ENCODE measurements at places on chromosomes 16 and 17.

DNA sequence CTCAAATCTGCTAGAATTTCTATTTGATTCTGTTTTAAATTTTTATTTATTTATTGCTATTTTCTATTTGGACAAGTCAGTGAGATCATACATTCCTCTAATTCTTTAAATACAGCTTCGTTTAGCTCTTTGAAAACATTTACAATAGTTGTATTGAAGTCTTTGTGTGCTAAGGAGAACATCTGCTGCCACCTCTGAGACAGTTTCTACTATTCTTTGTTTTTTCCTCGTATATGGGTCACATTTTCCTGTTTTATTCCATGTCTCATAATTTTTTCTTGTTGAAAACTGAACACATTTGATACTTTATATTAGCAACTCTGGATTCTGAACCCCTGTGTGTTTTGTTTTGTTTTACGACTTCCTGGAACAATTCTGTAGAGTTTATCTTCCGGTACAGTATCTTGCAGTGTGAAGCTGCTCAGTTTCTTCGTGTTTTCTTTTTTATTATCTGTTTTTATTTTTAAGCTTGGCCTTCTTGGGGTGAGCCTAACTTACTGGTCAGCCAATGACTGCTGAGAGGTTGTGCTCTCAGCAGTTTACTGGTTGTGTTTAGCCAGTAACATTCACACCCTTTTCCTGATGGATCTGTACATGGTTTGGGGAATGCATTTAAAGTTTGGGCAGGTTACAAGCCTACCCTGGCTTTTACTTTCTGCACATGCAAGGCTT is 99.0 kb downstream of the CA4 start:
- DNase-seq = no peak

DNA sequence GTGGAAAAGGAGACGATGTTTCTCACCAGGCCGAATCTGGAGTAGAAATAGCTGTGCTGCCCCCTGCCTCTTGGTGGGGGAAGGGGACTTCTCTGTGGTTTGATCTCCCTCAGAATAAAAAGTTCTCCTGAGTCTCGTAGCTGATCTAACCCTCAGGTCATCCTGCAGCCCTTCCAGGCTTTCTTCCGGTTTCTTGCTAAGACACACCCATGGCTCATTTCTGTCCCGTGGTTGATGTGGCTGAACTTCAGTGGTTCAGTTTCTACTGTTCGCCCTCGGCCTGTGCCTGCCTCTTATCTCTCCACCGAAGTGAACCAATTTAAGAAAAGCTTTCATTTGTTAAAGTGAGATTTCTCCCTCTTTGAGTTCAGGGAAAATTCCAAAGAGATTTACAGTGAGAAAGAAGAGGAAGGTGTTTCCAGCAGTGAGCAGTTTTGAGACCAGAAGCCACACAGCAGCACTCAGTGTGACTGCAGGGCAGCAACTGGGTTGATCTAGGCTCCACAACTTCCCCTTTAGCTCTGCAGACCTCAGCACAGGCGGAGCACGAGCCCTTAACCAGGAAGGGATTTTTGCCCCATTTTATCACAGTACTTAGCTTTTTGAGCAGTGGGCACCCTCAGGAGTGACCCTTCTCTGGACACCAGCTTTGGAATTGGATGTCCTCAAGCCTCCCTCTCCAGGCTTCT is 34.9 kb upstream of the CACNG5 start:
- no peak for DNase-seq

DNA sequence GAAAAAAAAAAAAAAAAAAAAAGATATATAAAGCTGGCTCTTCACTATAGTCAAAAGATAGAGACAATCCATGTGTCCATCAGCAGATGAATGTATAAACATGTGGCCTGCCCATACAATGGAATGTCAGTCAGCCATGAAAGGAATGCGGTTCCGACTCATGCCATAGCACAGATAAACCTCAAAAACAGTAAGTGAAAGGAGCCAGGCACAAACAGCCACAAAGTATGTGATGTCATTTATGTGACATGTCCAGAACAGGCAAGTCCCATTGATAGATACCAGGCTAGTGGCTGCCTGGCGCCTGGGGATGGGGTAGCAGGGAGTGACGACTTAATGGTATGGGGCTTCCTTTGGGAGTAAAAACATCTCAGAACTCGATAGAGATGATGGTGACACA is 155.7 kb downstream of the CMIP start:
- DNase-seq = no peak

DNA sequence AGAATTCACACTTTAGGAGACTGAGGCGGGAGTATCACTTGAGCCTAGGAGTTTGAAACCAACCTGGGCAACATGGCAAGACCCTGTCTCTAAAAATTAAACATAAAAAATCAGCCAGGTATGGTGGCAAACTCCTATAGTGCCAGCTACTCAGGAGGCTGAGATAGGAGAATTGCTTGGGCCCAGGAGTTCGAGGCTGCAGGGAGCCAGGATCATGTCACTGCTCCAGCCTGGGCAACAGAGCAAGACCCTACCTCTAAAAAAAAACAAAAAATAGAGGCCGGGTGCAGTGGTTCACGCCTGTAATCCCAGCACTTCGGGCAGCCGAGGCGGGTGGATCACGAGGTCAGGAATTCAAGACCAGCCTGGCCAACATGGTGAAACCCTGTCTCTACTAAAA is 8.9 kb upstream of the GPT2 start:
- DNase-seq = no peak

DNA sequence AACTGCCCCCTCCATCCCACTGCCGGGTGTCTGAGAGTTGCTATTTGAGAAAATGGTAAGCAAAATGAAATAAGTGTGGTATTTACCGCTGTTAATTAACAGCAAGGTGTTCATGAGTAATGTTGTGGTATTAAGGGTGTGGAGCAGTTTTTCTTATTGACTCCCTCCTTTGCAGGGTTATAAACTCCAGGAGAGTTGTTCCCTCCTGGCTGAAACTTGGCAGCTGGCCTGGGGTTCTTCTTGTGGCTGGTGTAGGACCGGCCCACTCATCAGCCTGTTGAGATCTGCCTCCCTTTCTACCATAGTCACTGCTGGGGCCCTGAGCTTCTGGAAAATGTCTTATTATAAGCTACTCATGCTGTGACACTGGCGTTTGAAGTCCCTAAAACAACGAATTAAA is 128.6 kb downstream of the SOX9 start:
- no peak for DNase-seq

GRCh38 chr16:82160226-82160625 is 9.8 kb downstream of the MPHOSPH6 start:
- DNase-seq = no peak

GRCh38 chr16:27973678-27974077 is 89.8 kb downstream of the GSG1L start:
- DNase-seq = no peak

DNA sequence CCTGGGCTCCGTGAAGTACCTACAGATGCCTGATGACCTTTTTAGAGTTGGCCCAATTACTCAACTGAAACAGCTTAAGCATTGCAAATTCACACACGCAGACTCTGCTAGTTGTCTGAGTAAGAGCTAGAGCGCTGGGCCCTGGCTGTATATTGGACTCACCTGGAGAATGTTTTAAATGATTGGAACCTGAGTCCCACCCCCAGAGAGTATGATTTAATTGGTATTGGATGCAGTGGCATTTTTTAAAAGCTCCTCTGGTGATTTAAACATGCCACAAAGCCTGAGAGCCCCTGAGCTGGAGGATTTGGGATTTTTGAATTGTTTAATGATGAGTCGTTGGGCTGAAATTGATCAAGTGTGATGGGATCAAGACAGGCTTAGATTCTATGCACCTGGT is 143.9 kb upstream of the SDK2 start:
- no peak for DNase-seq

DNA sequence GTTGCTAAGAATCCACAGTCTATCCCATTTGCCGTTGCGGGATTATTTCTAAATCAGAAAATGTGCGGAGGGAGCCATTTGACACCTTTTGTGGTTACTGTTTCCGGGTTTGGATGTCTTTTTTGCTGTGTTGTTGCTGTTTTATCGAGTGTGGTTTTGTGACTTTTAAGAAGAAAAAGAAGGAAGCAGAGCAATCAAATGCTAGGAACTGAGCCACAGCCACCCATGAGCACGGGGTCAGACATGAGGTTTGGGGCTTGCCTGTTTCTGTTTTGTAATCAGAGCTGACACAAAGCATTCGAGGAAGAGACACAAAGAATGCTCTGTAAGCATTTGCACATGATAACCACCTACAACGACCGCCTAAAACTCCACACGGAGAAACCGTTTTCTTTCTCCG is 53.1 kb upstream of the CHMP6 start:
- no peak for DNase-seq

GRCh38 chr16:72092832-72093447 is 480 bp downstream of the TXNL4B start:
- DNase-seq = no peak

DNA sequence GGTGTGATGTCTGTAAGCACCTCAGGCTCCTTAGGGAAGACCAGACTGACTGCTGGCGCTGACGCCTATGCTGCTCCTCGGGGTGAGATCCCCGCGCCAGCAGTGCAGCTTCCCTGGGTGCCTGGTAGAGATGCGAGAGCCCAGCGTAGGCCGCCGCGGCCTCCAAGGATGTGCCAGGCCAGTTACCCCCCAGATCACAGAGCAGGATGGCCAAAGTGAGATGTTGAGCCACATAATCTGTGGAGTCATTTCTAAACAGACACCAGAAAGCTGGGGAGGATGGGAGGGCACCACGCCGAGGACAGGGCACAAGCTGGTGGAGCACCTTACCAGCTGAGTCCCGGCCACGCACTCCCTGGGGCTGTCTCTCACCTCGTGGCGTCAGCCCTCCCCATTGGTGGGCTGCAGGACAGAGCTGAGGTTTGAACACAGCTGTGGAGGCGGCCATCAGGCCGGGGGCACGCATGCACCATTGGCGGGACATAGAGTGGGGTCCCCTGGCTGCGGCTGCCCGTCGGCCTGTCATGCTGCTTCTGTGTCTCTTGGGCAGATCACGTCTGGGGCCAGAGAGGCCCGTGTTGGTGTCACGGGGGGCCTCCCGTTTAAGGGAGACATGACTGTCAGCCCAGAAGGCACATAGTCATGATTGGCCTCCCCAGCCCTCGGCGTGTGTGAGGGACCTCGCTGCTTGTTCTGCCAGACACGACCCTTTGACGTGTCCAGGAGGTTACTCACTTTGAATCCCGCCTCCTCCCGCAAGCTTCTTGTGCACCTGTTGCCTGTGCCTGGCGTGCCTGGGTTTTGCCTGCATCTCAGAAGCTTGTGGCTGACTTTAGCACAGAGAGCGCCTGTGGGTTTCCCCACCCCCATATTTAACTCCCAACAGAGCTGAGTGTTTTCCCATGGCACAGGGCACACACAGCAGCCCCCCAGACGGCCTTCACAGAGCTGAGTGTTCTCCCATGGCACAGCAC is 21.9 kb downstream of the MAPK8IP3 start:
- DNase-seq = no peak

DNA sequence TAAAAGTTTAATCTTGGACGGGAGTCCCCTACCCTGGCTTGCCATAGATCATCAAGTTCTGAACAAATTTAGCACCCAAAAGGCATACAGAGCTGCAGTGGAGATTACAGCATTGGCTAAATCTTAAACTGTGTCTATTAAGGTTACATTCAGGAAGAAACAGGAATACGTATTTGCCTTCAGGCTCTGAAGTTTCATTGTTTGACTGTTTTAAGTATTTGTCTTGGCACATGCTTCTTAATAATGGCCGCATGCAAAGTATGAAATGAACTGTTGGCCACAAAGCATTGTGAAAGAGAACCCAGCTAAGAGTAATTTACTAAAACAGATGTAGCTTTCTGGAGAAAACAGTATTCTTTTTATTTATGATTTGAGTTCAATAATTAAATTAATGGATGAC is 63.9 kb upstream of the CNEP1R1 start:
- DNase-seq = no peak

- no peak for DNase-seq
Observed at GRCh38 chr16:3756113-3756512, 38.8 kb upstream of the TRAP1 start.

DNA sequence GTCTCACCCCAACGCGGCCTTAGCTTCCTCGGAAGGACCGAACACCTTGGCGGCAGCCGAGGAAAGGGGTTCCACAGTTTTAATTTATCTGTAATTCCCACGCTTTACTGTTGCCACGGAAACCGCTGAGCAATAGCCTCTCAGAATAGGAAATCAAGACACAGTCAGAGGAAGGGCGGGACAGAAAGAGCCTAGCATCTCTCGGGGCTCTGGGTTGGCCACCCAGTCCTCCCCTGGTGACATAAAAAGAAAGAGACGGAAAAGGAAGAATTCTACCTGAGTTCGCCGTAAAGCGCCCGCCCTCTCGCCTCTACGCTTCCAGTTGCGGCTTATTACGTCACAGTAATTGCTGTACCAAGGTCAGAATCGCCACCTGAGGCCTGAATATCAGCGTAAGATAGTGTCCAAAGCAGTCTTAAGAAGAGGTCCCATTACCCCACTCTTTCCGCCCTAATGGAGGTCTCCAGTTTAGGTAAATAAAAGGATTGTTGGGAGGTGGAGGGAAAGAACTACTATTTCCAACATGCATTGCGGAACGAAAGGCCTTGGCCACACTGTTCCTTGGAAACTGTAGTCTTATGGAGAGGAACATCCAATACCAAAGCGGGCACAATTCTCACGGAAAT is 761 bp upstream of the NBR1 start:
- peak; percentile 61 for DNase-seq

- no peak for DNase-seq
Observed at GRCh38 chr17:78236362-78237127, 5.1 kb downstream of the TMEM235 start.

DNA sequence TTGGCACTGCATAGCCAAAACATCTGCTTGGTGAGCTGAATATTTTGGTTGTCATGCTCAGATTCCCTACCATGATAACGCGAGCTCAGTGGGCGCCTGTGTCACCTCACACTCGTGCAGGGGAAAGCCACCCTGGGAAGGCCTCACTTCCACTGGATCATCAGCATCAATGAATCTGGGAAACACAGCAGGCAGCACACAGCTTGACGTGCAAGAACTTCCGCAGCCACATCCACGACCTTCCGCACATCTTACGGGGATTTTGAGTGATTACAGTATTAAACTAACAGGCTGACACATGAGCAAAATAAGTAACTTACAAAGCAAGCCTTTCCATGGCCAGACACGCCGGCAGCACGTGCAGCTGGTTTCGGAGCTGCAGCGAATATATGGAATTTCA is 54.7 kb upstream of the FOXF1 start:
- no peak for DNase-seq

DNA sequence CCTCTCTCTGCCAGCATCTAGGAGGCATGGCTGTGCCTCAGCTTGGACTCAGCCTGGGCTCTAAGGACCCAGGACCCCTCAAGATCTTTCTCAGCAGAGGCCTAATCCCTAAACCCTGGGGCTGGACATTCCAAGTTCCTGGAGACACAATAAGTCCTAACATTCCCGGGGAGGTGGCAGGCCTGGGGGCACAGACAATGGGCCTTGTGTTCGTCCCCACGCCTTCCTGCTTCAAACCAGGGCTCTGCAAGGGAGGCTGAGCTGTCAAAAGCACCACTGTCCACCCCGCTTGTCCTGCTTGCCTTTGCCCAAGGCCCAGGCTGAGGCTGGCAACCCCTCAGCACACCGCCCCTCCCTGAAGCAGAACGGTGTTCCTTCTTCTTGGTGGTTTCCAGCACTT is 13.7 kb downstream of the SDK2 start:
- DNase-seq = no peak

- DNase-seq = no peak
Observed at GRCh38 chr16:67490335-67491096, 7.2 kb upstream of the AGRP start.
